ENCODE measurements at places on chromosomes 1 and 21. TPM values are rescaled to one million over a fixed set of nuclear protein-coding genes. Genes with fewer than 3 reads are reported as not detected.

The AADACL4 gene
- total RNA-seq = not detected

DNA sequence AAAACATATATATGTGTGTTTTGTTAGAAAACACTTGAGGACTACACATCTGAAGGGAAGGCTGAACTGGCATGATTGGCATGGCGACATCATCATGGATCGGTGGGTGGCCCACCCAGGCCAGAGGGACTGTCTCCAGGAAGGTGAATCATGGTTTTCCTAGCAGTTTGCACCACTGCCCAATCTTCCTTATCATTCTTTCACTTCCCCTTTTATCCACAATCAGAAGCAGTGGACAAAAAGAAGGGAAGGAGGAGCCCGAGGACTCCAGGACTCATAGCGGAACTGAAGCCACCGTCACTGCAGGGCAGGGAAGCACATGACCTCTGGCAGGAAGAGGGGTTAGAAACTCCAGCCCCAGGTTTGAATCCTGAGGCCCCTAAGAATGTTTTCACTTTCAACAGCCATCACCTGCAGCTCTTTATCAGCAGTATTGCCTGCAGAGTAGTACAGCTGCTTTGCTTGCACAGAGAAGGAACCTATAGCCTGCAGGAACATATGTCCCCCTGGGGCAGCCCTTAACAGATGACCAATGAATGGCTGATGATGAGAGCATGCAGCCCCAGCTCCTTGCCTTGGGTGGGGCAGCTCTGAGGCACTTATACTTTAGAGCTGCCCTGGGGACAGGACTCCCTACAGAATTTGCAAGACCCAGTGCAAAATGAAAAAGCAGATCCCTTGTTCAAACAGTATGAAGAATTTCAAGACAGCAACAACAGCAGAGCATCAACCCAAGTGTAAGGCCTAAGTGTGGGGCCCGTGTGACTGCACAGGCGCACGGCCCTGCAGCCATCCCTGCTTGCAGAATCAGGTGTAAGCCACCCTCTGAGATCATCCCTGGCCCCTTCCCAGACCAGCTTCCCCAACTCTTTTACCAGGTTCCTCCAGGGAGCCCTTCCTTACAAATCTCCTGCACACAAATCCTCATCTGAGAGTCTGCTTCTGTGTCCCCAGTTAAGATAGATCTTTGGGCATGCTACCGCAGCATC, 241.8 kb upstream of the IRF2BP2 start:
- peak; percentile 71 for DNase-seq

DNA sequence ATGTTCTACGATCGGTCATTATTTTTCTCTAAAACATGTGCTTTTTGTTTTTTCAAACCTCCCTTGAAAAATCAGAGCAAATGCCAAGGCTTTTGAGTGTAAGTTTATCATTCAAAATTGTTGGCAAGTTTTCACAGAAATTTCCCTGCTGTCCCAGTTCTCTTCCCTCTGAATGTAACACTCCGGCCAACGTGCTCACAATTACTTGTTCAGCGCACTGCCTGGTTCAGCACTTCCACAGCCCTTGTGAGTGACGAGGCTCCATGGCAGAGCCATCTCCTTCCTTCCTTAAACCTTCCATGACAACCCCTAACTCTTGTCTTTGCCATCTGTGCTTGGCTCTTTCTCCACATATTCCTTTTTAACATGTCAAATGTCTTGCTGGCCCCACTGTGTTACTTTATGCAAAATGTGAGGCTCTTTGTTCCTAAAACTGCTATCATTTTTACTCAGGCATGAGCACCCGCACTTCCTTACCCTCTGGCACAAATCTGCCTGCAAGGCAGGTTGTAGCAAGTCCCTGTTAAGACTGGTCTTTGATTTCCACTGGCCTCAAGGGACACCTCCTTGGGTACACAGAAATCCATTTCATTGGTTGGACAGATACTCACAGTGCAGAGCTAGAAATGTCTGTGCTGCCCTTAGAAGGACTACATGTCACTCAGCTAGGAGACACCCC, 142.8 kb downstream of the HUNK start:
- no peak for DNase-seq

DNA sequence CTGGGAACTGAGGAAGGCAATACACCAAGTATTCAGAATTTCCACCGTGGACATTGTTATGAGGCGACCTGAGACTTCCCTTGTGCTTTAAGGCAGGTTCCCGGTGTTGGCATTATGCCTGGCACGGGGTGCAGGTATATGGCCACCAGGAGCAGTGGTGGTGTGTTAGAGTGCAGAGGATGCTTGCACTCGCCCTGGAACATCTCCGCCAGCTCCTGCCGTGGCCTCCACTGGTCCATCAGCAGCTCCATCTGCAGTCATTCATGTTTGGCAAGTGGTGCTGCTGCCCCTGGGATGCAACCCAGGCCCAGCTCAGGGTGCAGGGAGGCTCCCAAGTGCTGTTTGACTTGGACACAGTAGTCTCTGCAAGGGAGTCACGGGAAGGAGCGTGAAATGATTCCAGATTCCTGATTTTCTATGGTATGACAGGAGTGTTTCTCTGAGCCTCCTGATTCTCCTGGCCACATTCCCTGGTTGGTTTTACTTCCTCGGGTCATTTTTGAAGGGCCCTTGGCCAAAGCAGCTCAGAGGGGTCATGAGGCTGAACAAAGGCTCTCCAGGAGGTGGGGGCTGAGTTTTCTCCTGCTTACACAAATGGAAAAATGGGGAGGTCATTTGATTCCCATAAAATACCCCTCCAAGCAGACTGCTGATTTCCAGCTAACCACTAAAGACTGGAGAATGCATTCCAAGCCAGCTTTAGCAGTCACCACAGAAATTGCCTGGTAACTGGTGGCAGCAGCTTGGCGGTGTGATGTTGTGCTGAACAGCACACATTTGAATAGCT, 60.4 kb upstream of the PSEN2 start:
- no peak for DNase-seq

The BMP8A gene
- total RNA-seq = 0.44 TPM

DNA sequence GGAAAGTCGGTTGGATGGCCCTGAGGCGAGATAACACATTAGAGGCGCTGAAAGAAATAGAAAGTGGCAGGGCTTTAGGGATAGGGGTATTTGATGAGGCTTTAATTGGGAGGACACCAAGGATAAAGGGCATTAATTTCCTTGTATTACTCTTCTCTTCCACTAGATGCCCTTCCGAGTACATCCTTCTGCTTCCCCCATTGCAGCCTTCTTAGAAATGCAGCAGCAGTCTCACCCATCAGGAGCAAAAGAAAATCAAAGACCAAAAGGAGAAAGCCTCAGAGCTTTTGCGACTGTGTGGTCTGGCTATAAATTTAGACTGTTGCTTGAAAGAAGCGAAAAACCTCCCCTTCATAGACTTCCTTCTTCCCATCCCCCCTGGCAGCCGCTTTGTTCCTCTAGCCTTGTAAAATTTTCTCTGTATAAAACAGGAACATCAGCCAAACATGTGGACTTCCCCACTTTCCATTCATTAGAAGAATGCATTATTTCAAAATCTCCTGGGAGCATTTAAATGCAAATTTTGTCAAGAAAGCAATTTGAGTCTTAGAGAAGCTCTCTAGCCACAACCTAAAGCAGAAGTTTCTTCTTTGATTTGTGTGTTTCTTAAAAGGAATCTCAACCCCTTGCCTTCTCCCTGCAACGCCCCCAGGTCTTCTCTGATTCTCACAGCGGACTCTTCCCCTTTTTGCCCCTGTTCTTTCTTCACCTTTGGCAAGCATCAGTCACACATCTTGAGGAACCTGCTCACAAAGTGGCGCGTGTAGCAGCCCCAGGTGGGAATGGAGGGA, 76.6 kb downstream of the NDUFS5 start:
- DNase-seq = peak; percentile 80

The INKA2 gene
- total RNA-seq = 12.2 TPM

GRCh38 chr1:20087668-20088067, 17.7 kb downstream of the PLA2G5 start:
- DNase-seq = peak; percentile 58

GRCh38 chr1:85224734-85225623, 24.2 kb upstream of the SYDE2 start:
- no peak for DNase-seq

GRCh38 chr1:184593597-184593996, 161.1 kb downstream of the EDEM3 start:
- DNase-seq = no peak

The USP16 gene
- 34.2 TPM for total RNA-seq

The TMOD4 gene
- total RNA-seq = 2.4 TPM

- no peak for DNase-seq
These were observed 11.2 kb upstream of the AK2 start for GRCh38 chr1:33047839-33048305.

DNA sequence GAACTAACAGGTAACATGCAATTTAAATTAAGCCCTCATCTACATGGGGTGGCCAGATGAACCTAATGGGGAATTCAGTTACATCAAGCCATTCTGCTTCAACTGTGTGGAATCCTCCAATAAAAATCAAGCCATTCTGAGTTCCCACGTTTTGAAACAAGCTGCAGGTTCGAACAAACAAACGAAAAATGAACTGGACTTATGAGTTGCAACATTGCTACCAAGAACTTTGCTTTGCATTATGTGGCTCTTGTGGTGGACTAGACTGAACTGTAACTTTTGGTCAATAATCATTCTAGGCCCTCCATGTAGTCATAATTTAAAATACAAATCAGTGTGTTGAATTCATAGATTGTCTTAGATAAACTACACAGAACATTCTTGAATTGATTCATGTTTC, 517.2 kb downstream of the PTBP2 start:
- DNase-seq = no peak

GRCh38 chr1:151618470-151618869, 6.6 kb downstream of the SNX27 start:
- DNase-seq = no peak

The TAS1R1 gene
- total RNA-seq = not detected

DNA sequence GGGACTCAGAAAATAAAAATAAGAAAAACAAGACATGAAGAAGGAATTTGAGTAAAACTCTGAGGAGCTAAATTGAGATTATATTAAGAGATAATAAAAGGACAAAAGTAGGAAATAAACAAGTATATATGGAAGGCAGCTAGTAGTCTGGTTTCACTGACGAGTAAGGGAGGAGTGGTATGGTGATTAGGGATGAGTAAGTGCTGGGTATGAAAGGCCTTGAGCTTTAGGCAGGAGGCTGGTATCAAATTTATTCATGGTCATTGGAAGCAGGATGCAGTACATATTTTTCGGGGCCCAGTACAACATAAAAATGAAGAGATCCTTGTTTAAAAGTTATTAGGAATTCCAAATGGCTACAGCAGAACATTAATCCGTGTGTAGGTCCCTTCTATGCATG, 789.7 kb upstream of the PRMT6 start:
- DNase-seq = no peak

DNA sequence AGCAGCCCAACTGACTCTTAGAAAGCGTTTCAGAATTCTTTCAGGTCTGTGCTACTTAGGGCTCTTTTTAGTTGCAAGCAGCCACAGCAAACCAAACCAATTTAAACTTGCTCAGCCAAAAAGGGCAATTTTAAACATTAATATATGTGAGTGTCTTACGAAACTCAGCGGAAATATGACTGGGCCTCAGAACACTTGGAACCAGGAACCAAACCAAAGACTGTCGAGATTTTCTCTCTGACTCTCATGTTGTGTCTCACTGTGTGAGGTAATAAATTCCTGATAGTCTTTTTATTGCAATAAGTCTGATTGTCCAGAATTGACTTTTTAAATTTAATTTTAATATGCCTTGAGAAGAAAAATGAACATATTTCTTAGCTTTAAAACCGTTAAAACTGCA, 122.3 kb downstream of the SYF2 start:
- DNase-seq = no peak

The OR10J1 gene
- total RNA-seq = not detected

DNA sequence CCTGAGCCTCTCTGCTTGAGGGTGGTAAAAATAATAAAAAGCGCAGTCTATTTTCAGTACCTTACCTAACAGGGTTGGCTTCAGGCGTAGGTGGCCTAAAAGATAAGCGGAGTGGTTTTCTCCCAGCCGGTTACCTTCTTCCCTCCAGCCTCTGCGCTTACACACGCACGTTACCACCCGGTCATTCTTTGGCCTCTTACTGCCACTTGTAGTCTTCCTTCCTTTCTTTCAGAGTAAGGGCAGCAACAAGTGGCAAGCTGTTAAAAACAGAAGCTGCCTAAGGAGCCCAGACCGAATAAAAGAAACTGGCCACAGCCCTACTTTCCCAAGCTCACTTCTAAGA, 35.4 kb downstream of the CLCA1 start:
- no peak for DNase-seq

The DAP3 gene
- total RNA-seq = 178 TPM

DNA sequence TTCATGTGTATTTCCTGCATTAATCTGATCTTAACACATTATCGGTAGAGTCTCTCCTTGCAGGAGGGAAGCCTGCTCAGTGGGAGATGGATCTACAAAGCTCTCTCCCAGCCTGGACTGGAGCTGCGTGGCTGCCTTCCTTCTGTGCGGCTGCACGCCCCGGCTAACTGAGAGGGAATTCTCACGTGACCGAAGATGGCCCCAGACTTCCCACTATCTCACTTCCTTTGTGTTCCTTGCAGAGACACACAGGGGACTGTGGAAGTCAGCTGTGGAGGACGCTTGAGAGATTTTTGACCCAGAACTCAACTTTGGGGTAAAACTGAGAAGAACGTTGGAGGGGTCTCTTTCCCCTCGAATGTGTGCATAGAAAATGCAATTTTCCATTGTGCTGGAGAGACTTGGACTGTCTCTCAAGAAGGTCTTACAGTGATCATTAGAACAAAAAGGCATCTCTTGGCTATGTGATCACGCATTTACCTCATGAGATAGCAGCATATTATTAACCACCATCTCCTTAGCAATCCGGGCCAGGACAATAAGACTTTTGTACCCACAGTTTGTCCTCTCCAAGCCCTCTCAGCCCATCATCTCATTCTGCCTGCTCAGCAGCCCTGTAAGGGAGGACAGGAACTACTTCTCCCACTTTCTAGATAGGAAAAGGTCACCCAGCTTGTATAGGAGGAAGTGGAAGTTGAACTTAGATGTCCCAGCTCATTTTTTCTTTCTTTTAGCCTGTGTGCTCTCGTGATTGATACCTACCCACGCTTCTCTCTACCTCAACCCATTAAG, 49.3 kb upstream of the TARBP1 start:
- DNase-seq = no peak

The TTC22 gene
- not detected for total RNA-seq

DNA sequence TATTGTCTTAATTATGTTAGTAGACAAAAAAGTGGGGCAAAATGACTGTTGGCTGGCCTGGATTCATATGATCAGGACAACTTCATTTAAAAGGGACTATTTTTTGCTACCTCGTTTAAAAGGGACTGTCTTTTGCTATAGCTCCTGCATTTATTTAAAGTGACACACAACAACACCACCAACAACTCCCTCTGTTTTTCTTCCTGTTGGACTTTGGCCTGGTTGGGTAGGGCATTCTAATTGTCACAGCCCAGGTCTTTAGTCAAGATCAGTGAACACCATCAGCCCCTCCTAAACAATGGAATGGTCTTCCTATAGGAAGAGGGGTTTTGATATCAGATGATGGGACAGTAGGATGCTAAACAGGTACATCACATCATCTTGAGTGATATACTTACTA, 241.8 kb downstream of the GPR52 start:
- no peak for DNase-seq

GRCh38 chr1:36516372-36517010, 33.8 kb upstream of the CSF3R start:
- DNase-seq = peak; percentile 69

GRCh38 chr1:241675983-241676382, 23.9 kb downstream of the WDR64 start:
- peak; percentile 28 for DNase-seq

Data from OCI-LY7 (cell line).